Adipocyte (in vitro differentiated cells): ENCODE measurements at places on chromosomes 5 and 9.

- peak; percentile 75 for DNase-seq
Measured at GRCh38 chr9:73869264-73869663, 627.9 kb upstream of the RORB start.

DNA sequence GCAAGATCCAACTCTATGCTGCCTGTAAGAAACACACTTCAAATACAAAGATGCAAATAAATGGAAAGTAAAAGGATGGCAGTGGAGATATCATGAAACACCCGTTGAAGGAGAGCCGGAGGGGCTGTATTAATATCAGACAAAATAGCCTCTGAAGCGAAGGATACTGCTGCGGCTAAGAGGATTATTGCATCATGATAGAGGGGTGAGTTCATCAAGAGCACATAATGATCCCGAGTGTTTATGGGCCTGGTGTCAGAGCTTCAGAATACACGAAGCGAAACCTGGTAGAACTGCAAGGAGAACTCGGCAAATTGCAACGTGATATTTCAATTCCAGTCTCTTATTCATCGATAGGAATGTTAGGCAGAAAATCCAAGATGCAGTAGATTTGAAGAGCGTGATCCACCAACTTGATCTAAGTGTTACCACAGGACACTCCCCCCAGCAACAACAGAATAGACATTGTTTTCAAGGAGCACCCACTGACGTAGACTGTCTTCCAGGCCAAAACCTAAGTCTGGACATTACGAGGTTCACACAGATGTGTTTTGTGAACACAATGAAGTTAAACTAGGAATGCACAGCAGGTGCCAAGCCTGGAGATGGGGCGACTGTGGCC lies 27.7 kb upstream of the QSOX2 start:
- DNase-seq = no peak

- DNase-seq = no peak
Measured at GRCh38 chr9:132063281-132063680, 16.4 kb downstream of the MED27 start.

DNA sequence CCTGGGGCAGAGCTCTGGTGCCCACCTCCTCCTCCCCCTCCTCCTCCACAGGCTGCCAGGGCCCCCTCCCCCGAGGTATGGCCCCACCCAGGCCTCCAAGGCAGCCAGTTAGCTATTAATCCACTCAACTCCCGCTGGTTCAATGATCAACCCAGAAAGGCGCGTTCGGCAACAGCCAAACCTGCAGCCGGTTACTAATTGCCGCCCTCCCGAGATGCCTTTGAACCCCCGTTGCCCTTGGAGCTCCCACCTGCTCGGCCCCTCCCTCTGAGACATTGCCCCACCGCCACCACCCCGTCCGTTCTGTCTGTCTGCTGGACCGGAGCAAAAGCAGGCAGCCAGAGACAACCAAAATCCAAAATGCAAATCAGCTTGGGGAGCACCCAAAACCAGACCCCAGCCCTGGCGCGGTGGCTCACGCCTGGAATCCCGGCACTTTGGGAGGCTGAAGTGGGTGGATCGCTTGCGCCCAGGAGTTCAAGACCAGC lies 25.8 kb downstream of the NOTCH1 start:
- DNase-seq = no peak

DNA sequence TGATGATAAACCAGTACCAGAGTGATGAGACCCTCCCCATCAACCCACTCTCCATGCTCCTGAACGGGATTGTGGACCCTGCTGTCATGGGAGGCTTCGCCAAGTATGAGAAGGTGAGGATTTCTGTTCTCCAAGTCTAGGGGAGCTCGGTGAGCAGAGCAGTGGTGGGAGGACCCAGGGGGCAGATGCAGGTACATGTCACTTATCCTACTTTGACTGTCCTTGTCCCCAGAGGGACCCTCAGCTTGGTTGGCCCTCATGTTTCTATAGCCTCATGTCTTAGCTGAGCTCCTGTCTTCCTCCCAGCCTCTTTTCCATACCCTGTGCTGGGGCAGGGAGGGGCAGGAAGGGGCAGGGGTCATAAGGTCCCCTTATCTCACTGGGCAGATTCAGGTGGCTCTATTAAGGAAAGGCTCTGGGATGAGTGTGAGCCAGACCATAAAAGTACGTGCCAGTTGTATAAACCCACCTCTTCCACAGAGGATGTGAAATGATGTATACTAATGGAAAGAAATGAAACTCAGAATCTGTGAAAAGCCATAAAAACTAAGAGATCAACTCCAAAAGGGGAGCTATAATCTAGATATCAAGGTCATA lies 38.0 kb upstream of the FOXI1 start:
- DNase-seq = no peak
